ENCODE measurements at places on chromosomes 6 and 20. TPM values are rescaled to one million over a fixed set of nuclear protein-coding genes. Genes with fewer than 3 reads are reported as not detected.

The MCM3 gene
- polyA plus RNA-seq: 59.6 TPM

- H3K4me1 ChIP-seq: no peaks in the 10 kb centered on the region
- H3K36me3 ChIP-seq: no peaks in the 10 kb centered on the region
- no peak overlapping the region for H3K27ac ChIP-seq
- no peak overlapping the region for H3K4me3 ChIP-seq
- H3K27me3 ChIP-seq: peaks cover 88% of the 10 kb centered on the region
Observed at GRCh38 chr20:38685853-38686473, 38.3 kb upstream of the SLC32A1 start.

GRCh38 chr20:13816757-13817156 lies 31.9 kb downstream of the NDUFAF5 start:
- no peak for DNase-seq
- no peaks in the 10 kb centered on the region for H3K4me1 ChIP-seq
- no peak overlapping the region for H3K4me3 ChIP-seq
- H3K27ac ChIP-seq: no peak overlapping the region

- no peak for DNase-seq
- no peak overlapping the region for H3K27ac ChIP-seq
- H3K4me1 ChIP-seq: no peaks in the 10 kb centered on the region
Observed at GRCh38 chr6:142469220-142469619, 167.4 kb downstream of the ADGRG6 start.

The SLC22A1 gene
- not detected for polyA plus RNA-seq

- H3K27ac ChIP-seq: no peak overlapping the region
- no peaks in the 10 kb centered on the region for H3K36me3 ChIP-seq
- H3K4me3 ChIP-seq: no peak overlapping the region
- DNase-seq: no peak
- no peaks in the 10 kb centered on the region for H3K4me1 ChIP-seq
- H3K27me3 ChIP-seq: peaks cover 17% of the 10 kb centered on the region
Observed at GRCh38 chr20:54268941-54269340, 61.1 kb downstream of the PFDN4 start.

The TMEM14A gene
- polyA plus RNA-seq: 9.7 TPM

The TCF21 gene
- polyA plus RNA-seq: not detected

GRCh38 chr20:36519012-36519719 lies 22.2 kb upstream of the MYL9 start:
- DNase-seq: no peak
- H3K27me3 ChIP-seq: no peaks in the 10 kb centered on the region
- H3K4me1 ChIP-seq: no peaks in the 10 kb centered on the region

DNA sequence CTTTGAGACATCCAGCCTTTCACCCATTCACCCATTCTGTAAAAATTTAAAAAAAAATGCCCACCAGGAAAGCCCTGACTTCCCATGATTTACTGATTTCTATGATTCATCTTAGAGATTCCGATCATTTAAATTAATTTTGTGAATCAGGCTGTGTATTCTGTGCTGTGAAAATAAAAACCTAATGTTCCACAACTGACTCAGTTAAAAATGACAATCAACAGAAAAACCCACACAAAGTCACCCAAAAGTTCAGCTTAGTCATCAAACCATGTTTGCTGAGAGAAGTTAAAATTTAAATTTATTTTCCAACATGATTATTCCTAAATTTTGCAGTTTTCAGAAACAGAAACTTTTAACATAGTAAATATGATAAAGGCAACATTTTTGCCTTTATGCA lies 509.9 kb downstream of the TENT5A start:
- H3K4me3 ChIP-seq: no peak overlapping the region
- no peaks in the 10 kb centered on the region for H3K36me3 ChIP-seq
- DNase-seq: no peak
- H3K27ac ChIP-seq: no peak overlapping the region
- no peaks in the 10 kb centered on the region for H3K27me3 ChIP-seq

DNA sequence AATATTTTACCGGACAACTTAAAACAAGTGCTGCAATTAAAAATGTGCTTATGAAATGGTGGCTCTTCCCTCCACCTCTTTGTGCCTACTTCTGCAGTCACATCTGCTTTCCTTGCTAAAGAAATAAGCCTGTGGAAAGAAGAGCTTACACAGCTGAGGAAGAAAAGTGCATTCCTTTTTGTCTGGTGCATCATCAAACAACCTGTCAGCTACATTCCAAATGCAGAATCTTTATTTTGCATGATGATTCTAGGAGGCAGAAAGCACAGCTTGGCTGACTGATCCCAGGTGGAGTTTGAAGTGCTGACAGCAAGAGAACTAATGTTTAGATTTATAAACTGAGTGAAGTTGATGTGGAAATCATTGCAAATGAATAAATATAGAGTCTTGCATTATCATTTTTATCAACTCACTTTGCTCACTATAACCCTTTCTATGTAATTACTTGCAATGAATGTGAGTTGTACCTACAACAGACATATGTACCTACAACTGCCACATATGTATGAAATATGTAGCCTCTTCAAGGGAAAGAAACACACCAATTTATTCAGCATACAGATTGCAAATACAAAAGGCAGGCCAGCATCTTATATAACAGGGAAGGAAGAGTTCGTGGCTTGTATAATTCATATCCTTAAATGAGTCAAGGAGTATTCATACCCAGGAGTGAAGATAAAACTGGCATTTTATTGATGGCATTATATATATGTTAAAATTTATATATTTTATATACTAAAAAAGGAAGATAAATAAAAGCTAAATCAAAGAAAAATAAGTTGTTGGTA lies 223.4 kb upstream of the MCHR2 start:
- no peaks in the 10 kb centered on the region for H3K4me1 ChIP-seq
- DNase-seq: no peak
- no peak overlapping the region for H3K4me3 ChIP-seq
- no peaks in the 10 kb centered on the region for H3K36me3 ChIP-seq
- H3K27me3 ChIP-seq: peaks cover 13% of the 10 kb centered on the region
- H3K27ac ChIP-seq: no peak overlapping the region

DNA sequence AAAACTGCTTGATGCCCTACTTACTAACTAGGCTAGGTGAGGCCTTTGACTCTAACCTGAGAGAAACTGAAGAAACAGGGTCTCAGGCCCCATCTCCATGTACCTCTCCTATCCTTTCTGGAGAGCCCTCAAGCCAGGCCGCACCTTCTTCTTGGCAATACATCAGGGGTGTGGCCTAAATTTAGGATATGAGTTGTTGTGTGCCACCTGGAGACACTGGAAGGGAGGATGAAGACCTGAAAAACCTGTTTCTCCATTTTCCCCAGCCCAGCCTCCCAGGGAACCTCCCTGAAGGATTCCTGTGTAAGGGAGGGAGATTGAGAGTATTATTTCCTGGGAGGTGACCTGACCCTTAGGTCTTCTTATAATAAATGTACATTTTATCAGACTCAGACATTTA lies 3.1 kb downstream of the LY6G6D start:
- no peaks in the 10 kb centered on the region for H3K27me3 ChIP-seq
- no peak overlapping the region for H3K4me3 ChIP-seq
- no peak overlapping the region for H3K27ac ChIP-seq
- no peak for DNase-seq
- no peaks in the 10 kb centered on the region for H3K36me3 ChIP-seq

GRCh38 chr6:45710304-45710821 lies 305.3 kb downstream of the CLIC5 start:
- H3K36me3 ChIP-seq: no peaks in the 10 kb centered on the region
- DNase-seq: no peak
- H3K4me1 ChIP-seq: peaks cover 7% of the 10 kb centered on the region
- H3K4me3 ChIP-seq: no peak overlapping the region
- no peaks in the 10 kb centered on the region for H3K27me3 ChIP-seq

DNA sequence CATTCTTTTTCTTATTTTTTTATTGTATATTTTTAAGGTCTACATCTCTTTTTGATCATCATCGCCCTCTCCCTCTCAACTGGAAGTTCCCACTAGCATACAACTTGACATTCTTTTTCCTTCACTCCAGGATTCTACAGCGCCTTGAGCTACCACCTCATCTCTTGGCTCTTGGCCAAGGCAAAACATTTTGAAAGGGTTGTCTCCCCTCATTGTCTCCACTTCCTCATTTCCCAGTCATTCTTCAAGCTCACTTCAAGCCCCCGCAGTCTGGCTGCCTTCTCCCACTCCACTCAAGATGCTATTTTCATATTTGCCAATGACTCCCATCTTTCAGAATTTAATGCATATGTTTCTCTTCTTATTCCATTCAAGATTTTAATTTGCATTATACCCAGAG lies 63.0 kb downstream of the OPN5 start:
- no peaks in the 10 kb centered on the region for H3K4me1 ChIP-seq
- no peak for DNase-seq
- peaks cover 2% of the 10 kb centered on the region for H3K27me3 ChIP-seq
- H3K27ac ChIP-seq: no peak overlapping the region
- no peak overlapping the region for H3K4me3 ChIP-seq

The MUC22 gene
- polyA plus RNA-seq: not detected

The ULBP2 gene
- not detected for polyA plus RNA-seq

DNA sequence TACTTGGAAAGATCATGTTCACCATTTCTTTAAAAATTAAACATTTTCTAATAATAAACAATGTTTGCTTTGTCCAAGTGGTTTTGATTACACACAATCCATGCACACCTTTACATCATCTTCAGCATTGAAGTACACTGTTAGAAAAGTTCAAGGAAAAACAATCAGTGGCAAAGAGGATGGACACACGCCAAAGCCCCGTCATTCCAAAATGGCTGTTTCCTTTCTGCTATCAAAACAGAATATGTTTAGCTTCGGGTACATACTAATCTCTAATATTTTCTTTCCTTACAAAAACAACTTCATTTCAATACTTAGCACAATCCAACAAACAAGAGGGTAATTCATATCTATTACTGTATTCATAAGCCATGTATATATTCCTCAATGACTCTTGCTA lies 24.5 kb downstream of the REPS1 start:
- H3K27me3 ChIP-seq: no peaks in the 10 kb centered on the region
- no peak overlapping the region for H3K4me3 ChIP-seq
- no peak overlapping the region for H3K27ac ChIP-seq
- H3K4me1 ChIP-seq: peaks cover 29% of the 10 kb centered on the region

DNA sequence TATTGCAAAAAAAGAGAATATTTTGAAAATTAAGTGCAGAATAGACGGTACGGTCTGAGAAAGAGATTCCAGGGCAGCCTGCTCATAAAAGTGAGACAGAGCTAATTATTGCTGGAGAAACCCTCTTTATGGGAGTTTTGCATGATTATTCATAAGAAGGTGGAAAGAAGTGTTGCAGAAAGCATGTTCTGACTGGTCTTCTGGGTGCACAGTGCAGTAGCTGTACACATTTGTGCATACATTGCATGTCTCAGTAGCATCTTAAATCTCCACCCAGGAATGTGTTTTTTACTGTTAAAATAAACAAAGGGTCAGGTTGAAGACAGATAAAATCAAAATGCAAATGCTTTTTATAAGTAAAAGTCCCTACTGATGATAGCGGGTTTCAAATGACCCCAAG lies 1813.6 kb upstream of the DEFB115 start:
- H3K4me3 ChIP-seq: no peak overlapping the region
- peaks cover 4% of the 10 kb centered on the region for H3K4me1 ChIP-seq
- H3K27me3 ChIP-seq: no peaks in the 10 kb centered on the region
- H3K27ac ChIP-seq: no peak overlapping the region

- DNase-seq: no peak
- H3K4me1 ChIP-seq: no peaks in the 10 kb centered on the region
- H3K36me3 ChIP-seq: peaks cover 13% of the 10 kb centered on the region
- no peak overlapping the region for H3K27ac ChIP-seq
Observed at GRCh38 chr6:151716526-151716932, 91.0 kb upstream of the ESR1 start.

DNA sequence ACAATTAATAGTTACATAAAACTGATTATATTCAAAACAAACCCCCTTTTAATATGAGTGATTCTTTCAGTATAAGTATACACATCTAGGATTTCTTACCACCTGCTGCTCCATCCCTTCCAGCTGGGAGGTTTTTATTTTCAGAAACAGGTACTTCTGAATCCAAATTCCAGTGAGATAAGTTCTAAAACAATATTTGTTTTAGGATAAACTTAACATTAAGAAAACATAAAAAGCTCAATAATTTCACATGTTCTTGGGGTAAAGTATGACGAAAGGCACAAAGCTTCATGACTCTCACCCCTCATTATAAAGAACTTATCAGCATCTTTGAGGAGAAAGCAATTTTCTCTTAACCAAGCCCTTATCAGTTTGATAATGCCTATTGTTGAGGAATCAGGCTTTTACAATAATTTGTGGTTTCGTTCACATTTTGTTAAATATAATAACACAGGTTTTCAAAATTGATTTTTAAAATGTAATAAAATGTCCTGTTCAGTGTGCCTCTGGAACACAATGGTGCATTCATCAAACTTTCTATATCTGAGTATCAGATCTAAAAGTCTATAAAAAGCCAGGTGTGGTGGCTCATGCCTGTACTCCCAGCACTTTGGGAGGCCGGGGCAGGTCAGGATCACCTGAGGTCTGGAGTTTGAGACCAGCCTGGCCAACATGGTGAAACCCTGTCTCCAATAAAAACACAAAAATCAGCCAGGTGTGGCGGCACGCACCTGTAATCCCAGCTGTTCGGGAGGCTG lies 4.3 kb downstream of the FAM217A start:
- H3K4me1 ChIP-seq: no peaks in the 10 kb centered on the region
- peaks cover 21% of the 10 kb centered on the region for H3K27me3 ChIP-seq
- no peak overlapping the region for H3K27ac ChIP-seq
- H3K36me3 ChIP-seq: no peaks in the 10 kb centered on the region
- no peak for DNase-seq

The BTN1A1 gene
- not detected for polyA plus RNA-seq

The SRMS gene
- not detected for polyA plus RNA-seq

DNA sequence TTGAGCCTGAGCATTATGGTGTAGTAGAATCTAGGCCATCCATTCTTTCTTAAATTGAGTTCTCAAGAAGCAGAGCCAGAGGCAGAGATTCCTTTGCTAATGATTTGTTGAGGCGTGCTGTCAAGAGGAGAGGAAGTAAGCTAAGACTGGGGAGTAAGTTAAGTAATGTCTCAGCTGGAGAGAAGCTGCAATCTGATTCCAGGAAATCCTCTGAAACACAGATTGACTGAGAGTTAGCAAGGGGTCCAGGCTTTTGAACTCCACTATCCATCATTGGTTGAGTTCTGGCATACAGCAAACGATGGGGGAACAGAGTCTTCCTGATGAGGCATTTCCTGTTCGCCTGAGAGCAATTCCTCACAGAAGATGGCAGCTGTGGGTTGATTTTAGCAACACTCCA lies 207.4 kb upstream of the RAB32 start:
- H3K4me3 ChIP-seq: no peak overlapping the region
- no peaks in the 10 kb centered on the region for H3K4me1 ChIP-seq
- DNase-seq: no peak
- H3K27ac ChIP-seq: no peak overlapping the region
- no peaks in the 10 kb centered on the region for H3K27me3 ChIP-seq

All from naive B cell (primary cell).